Left renal cortex interstitium (tissue), 4 donors: ENCODE measurements at places on chromosomes 5 and 9. TPM values are rescaled to one million over a fixed set of nuclear protein-coding genes. Genes with fewer than 3 reads are reported as not detected.

- DNase-seq: no peak
Observed at GRCh38 chr9:137666955-137667670, 48.3 kb downstream of the EHMT1 start.

DNA sequence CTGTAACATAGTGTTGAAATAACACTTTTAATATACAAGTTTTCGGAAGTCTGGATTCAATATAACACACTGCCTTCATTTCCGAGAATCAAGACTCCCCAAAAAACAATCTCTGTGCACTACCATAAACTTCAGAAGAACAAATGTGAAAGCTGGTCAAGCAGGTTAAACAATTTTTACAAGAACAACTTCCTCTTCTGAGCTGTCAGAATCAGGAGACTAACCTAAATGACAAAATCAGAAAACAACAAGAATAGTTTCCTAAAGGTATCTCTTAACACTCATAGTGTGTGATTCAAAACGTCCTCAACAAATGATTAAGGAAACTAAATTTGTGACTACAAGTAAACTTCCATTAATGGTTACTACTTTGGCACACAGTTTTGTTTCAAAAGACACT lies 11.6 kb downstream of the C9orf72 start:
- DNase-seq: no peak

Gene KIF12
- polyA plus RNA-seq: 253 TPM

DNA sequence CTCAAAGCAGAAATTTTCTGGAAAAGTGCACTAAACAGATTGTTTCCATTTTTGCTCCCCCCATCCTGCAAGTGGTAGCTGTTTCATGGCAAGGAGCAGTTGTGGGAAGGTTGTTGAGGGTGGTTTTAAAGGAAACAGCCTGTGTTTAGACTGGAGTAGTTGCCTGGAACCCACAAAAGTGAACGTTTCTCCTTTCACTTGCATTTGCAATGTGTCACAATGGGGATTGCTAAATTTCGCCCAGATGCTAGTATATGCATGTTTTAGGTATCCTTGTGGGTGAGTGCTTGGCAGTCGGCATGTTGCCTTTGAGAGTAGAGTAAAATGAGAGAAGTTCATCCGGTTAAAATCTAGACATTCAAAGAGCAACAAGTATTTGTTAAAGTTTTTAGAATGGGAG lies 1099.9 kb upstream of the DMAC1 start:
- DNase-seq: no peak

Gene DAB2IP
- 51.4 TPM for polyA plus RNA-seq

Gene DMRT3
- 1.6 TPM for polyA plus RNA-seq

GRCh38 chr5:80740999-80741398 lies 86.2 kb upstream of the DHFR start:
- DNase-seq: no peak

Gene PRDM9
- polyA plus RNA-seq: 0.03 TPM

DNA sequence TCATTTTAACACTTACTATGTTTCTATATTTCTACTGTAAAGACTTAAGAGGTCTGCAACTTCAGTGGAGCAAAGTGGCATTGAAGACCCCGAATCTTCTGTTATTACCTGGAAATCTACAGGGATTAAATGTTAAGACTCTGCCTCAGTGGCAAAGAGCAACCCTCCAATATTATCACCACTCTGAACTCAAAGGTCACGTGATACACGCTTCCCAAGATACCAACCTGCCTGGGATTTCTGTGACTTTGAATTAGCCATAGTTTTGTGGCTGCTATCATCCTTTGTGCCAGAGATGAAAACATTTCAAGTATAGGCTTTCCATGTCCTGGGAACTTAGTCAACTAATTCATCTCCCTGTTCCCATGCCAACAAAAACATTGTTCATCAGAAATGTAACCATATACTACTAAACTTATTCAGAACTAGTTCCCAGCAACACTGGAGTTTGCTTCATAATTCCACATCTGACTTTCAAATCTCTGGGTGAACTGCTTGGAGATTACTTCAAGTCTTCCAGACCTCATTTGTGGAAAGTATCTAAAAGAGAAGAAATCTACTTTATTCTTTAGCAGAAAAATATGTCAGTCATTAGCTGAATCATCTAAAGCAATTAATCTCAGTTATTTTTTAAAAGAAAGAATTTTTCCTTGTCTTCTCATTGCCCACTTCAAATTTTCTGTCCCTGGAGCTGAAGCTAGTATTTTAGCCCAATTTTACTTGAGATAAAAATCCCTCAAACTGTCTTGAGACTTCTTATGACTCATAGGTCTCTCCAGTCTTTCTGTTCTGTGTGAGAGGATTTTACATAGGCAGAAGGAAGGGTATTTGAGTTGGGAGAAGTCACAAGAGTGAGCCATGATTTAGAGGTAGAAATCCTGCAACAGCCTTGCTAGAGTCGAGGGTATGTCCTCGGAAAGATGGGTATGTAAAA lies 83.0 kb downstream of the ZNF462 start:
- no peak for DNase-seq
